ENCODE measurements at places on chromosomes 7 and 10. TPM values are rescaled to one million over a fixed set of nuclear protein-coding genes. Genes with fewer than 3 reads are reported as not detected.

FGFBP3 gene
- 0.77 TPM for total RNA-seq

GCC1 gene
- 17.4 TPM for total RNA-seq

HOXA7 gene
- total RNA-seq: 2.2 TPM

TMEM229A gene
- not detected for total RNA-seq

FXYD4 gene
- total RNA-seq: not detected

SNCG gene
- 25.0 TPM for total RNA-seq

NPSR1 gene
- total RNA-seq: not detected

PTF1A gene
- total RNA-seq: not detected

CNTNAP2 gene
- total RNA-seq: 0.59 TPM

ANKRD61 gene
- total RNA-seq: not detected

GFRA1 gene
- 9.8 TPM for total RNA-seq

GIMAP4 gene
- total RNA-seq: 95.7 TPM

TRIM24 gene
- 25.8 TPM for total RNA-seq

ZNF853 gene
- 4.4 TPM for total RNA-seq

PFKP gene
- total RNA-seq: 23.5 TPM

FGF8 gene
- not detected for total RNA-seq

SMURF1 gene
- total RNA-seq: 32.0 TPM

GRK5 gene
- 68.7 TPM for total RNA-seq

AKR1C4 gene
- not detected for total RNA-seq

VWDE gene
- total RNA-seq: 0.53 TPM

CYP2C19 gene
- total RNA-seq: not detected

TUBB8 gene
- total RNA-seq: 0.38 TPM

ITGA8 gene
- total RNA-seq: 23.4 TPM
